ENCODE measurements at places on chromosomes 4 and X.

DNA sequence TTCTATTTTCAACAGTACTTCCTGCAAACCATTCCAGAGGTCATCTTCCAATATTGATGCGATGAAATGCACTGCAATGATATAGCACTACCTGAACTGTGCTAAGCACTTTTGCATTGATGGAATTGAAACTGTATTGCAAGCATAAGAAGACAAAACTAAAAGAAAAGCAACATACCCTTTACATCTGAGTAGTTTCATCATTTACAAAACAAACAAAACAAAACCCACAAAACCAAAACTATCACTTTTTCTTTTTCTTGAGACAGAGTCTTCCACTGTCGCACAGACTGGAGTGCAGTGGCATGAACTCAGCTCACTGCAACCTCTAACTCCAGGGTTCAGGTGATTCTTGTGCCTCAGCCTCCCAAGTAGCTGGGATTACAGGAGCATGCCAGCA lies 120.1 kb upstream of the NAP1L5 start:
- DNase-seq: no peak

GRCh38 chrX:44795945-44796450 lies 47.8 kb upstream of the DUSP21 start:
- DNase-seq: no peak

GRCh38 chr4:47032405-47033106 lies 1.2 kb downstream of the GABRB1 start:
- DNase-seq: peak; percentile 55

GRCh38 chrX:122739770-122740169 lies 444.3 kb upstream of the GRIA3 start:
- DNase-seq: no peak

- no peak for DNase-seq
Observed at GRCh38 chrX:11375614-11376119, 82.5 kb downstream of the AMELX start.

- DNase-seq: no peak
Observed at GRCh38 chr4:76679691-76680090, 218.3 kb downstream of the SOWAHB start.

- DNase-seq: no peak
Observed at GRCh38 chr4:1045193-1045594, 33.8 kb downstream of the FGFRL1 start.

DNA sequence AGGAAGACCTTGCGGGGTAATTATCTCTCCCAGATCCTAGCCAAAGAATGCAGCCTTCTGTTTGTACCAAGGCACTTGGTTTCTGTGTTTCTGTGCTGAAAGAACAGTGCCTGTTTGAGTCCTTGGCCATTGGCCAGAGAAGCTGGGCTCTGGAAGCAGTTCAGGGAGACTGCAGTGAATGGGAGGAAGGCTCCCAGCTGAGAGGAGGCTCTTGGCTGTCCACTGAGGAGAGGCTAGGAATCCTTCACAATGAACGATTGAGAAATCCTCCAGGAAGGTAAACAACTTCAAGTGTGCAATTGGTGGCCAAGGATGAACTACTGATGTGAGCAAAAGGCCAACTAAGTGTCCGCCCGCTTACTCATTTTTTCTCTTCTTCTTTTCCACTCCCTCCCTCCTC lies 61.3 kb downstream of the HS3ST1 start:
- no peak for DNase-seq

GRCh38 chr4:159856451-159856850 lies 753.6 kb downstream of the RAPGEF2 start:
- DNase-seq: no peak

DNA sequence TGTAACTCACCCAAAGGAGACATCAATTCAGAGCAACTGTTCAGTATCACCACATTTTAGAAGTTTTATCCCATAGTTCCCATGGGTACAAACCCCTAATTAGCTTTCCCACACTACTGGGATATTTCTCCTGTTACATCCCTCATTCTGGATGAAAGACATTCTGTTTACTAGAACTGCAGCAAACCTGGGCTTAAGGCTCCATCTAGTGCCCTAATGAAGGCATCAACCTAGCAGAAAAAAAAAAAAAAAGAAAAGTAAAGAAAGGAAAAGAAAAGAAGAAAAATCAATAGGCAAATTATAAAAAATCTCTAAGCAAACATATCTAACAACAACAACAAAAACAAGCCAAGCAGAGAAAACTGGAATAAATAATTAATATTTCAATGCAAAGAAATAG lies 133.7 kb upstream of the CPXCR1 start:
- DNase-seq: no peak

- no peak for DNase-seq
Observed at GRCh38 chr4:172865531-172866127, 303.0 kb upstream of the GALNT7 start.

GRCh38 chr4:73259571-73260090 lies 1.0 kb upstream of the ANKRD17 start:
- no peak for DNase-seq

- DNase-seq: no peak
Observed at GRCh38 chr4:159444678-159445077, 341.8 kb downstream of the RAPGEF2 start.

- no peak for DNase-seq
Observed at GRCh38 chr4:122855353-122855890, 28.8 kb downstream of the FGF2 start.

DNA sequence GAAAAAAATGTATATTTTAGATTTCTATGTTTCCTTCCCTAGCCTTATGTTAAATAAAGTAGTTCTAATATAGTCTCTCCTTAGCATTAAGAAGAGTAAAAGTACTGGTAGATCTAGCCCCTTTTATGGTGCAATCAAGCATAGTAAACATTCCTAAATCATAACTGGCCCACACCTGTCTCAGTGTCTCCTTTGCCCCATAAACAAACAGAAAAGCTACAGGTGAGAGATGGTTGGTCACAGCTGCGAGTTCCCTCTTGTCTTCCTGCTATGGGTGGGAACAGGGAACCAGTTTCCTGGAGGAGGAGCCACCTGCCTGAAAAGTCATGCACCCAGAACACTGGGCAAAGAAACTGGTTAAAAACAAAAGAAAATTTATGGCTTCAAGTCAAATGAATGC lies 16.6 kb downstream of the SOWAHB start:
- DNase-seq: no peak

DNA sequence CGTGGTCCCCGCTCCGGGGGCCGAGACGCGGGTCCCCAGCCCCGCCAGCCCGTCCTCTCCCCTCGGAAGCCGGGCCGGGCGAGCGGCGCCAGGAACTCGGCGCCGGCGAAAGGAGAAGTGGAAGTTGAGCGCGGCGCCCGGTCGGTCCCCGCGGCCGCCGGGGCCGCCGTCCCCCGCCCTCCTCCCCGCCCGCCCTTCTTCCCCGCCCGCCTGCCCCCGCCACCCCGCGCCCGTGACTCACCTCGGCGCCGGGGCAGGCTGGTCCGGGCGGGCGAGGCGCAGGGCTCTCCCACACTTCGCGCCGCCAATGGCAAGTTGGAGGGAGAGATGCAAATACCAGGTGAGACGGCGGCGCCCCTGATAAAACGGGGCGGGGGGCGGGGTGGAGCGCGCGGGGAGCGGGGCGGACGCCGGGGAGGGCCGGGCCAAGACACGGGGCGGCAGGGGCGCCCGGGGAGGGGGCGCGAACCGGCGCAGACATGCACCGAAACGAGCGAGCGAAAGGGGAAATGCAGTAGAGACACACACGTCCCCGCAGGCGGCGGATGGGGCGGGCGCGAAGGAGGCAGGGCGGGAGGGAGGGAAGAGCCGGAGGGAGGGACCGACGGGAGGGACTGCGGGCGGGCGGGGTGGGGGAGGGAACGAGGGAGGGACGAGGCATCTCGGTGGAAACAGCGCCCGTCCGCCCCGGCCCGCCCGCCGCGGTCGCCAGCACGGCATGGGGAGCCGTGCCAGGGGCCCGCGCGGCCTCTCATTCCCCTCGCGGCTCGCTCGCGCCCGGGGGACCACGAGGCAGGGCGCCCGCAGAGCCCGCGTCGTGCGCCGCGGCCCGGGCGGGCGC lies at the start of gene ELF4:
TSS of gene ELF4 (minus strand) at position 119 of the 841 bp plus-strand sequence. CDS start 29,167 bp downstream, outside the sequence.
- DNase-seq: no peak

GRCh38 chr4:183097231-183098018 lies 1.6 kb upstream of the WWC2 start:
- DNase-seq: no peak

- DNase-seq: no peak
Observed at GRCh38 chr4:139386421-139386820, 67.5 kb upstream of the RAB33B start.

DNA sequence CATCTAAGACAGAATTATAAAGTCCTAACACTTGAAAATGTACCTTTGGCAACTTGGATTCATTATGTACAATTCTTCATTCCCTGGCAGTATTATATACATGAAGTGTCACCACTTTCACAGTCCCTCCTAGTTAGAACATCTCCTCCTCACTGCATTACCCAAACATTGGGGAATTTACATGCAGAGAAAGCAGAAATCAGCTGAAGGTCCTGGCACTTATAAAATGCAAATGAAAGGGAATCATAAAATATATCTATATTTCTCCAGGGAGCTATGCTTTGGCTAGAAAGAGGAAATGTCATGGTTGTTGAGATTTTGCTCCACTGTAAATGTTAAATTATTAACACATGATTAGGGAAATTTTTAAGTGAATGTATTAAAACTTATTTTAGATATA lies 835.6 kb upstream of the SLIT2 start:
- no peak for DNase-seq

DNA sequence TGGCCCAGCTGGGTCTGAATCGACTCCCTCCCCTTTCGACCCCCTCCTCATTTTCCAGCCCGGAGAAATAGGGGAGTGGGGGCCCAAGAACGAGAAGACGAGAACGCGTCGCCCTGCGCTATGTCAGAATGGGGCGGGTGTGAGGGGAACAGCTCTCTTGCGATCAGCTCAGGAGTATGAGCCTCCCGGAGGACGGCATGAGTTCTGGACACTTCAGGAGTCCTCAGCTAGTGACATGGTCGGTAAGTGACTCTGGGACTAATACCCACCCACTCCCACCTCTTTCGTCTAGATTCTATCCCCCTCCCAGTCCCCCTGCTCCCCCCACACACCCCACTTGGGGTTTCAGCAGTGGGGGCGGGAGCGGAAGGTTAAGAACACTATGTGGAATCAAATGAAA lies 944 bp downstream of the KLF8 start:
- no peak for DNase-seq

DNA sequence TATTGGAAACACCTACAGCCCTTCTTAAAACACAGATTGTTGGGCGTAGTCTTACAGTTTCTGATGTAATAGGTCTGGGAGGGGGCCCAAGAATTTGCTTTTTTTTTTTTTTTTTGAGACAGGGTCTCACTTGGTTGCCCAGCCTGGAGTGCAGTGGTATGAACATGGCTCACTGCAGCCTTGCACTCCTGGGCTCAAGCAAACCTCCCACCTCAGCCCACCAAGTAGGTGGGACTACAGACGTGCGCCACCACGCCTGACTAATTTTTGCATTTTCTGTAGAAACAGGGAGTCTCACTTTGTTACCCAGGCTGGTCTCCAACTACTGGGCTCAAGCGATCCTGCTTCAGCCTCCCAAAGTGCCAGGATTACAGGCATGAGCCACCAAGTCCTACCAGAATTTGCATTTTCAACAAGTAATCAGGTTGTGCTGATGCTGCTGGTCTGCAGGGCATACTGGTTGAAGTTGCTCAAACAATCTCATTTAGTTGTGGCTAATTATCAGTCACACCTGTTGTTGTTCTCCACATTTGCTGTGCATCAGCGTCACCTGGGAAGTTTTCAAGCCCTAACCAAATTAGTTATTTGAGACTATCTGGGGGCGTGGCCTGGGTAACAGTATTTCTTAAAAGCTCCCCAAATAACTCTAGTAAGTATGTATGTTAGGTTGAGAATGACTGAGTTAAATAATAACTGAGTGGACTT lies 14.0 kb downstream of the TMEM154 start:
- DNase-seq: no peak

DNA sequence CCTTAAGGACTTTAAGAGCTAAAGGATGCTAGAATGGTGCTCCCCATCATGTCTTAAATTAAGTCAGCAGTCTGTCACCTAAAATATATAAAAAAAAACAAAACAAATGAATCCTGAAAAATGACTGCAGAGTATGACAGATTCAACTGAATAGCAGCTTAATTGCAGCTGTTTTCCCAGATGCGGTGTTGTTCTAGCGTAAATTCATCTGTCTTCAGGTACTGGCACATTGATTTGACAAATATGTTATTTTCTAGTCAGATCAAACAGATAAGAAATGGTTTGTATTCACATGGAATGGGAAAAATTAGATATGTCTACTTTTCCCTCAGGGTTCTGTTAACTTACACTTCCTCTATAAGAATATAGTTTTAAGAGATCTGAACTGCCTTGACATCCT lies 211.7 kb downstream of the NAF1 start:
- no peak for DNase-seq

DNA sequence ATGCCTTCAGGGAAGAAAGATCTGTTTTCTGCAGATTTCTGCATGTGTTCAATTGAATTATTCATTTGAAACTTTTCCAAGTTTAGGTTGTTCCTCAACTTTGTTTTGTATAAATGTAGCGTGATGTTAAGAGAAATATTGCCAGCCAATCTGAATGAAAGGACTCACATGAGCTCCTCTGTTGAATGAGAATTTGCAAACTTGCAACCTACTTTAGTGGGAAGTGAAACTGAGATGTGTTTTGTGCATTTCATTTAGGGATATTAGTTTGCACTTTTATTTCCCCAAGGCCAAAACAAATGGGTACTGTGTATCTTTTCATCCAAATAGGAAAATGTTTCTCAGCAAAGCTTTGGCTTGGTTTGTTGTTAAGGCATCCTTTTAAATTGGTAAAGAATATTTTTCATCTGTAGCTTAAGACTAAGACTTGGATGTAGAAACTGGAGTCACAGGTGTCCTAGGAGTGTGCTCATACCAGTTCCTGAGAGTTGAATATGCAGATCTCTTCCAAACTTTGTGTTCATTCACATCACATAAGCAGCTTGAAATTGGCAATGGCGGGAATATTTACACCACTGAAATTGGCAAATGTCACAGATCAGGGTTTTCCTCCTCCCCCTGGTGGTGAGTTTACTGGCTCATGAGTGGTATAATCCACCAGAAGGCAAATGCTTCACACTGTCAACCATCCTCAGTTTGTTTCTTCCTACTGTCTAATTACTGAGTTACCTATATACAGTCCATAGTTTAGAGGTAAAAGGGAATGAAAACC lies 193.6 kb upstream of the BANK1 start:
- no peak for DNase-seq

GRCh38 chr4:151673908-151674520 lies 86.8 kb downstream of the GATB start:
- DNase-seq: no peak

DNA sequence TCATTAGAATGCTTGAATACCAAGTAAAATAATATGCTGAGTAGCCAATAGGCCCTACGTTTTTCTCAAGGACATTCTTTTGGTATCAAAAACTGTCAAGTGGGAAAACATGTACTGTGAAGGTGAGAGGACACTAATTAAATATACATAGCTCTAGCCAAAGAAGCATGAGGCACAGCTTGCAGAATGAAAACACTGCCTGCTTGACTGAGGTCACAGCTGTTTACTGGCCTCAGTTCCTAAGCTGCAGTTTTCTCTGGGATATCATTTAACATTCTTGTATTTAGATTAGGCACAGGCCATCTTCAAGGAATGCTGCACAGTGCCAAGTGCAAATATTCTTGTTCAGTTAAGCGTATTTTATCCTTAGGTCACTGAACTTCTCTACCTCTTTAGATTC lies 78.6 kb downstream of the NAP1L3 start:
- DNase-seq: no peak
